Cortex of kidney (tissue), 1 donor: ENCODE measurements at places on chromosomes 5 and 9.

DNA sequence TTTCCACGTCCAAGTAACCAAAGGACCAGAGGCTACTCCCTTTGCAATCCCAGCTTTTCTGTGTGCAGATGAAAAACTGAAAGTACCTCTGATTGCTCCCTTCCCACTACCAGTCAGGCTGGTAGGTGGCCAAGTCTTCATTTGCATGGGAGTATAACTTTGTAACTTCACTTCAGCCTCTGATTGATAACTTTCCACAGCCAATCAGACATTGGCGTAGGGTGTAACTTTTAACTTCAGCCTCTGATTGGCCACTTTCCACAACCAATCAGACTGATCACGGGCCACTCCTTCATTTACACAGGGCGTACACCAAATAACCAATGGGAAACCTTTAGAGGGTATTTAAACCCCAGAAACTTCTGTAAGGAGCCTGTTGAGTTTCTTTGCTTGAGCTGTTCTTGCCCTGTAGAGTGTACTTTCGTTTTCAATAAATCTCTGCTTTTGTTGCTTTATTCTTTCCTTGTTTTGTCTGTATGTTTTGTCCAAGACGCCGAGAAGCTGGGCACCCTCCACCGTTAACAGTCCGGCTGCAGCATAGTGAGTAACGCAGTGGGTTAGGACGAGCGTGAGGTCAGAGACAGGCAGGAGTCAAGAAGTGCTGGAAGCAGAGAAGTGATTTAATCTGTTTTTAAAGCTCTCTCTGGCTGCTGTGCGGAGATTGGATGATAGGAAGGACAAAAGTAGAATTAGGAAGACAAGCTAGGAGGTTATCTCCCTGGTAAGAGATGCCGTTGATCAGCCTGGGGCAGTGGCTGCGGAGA, 3.5 kb upstream of the EXOSC2 start:
- DNase-seq: no peak

- DNase-seq: no peak
Observed at GRCh38 chr5:167950126-167950721, 341.2 kb upstream of the WWC1 start.

- DNase-seq: no peak
Observed at GRCh38 chr5:119367502-119368237, 11.9 kb downstream of the TNFAIP8 start.

- no peak for DNase-seq
Observed at GRCh38 chr9:34465468-34465867, 6.9 kb downstream of the DNAI1 start.

- no peak for DNase-seq
Observed at GRCh38 chr5:85614489-85614888, 1003.3 kb upstream of the COX7C start.

DNA sequence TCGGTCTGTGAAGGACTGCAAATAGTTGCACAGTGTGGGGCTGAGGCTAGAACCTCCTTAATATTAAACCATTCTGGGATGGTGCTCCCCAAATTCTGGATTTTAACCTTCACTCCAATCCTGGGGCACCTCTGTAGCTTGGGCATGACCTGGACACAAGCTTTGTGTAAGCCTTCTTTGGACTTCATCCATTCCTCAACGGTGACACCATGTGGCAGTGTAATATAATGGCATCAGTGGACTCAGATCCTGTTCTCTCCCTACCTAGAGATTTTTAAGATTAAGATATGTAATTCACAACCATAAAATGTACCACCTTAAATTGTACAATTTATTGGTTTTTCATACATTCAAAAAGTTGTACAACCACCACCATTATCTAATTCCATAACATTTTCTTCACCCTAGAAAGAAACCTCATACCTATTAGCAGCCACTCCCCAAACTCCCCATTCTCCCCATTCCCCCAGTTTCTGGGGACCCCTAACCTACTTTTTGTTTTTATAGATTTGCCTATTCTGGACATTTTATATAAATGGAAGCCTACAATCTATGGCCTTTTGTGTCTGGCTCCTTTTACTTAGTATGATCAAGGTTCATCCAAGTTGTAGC, 4.8 kb upstream of the PLGRKT start:
- DNase-seq: no peak

GRCh38 chr5:135393691-135394090, 5.3 kb downstream of the MACROH2A1 start:
- DNase-seq: no peak

GRCh38 chr9:2021731-2022130, 6.6 kb downstream of the SMARCA2 start:
- no peak for DNase-seq

DNA sequence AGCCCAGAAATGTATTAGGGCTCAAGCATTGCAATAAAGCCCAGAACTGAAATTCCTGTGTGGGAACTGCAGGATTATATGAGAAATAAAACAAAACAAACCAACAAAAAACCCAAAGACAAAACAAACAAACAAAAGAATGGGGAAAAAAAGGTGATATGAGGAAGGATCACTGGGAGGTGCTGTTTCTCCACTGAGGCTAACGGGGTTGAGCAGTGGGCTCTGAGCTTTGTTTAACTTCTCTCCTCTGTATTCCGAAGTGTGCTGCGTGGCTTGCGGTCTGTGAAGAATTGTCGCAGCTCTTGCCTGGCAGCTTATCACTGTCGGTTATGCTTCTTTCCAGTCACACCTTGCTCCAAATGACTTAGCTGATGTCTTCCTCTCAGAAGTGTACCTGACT, 106.3 kb downstream of the TENT4A start:
- no peak for DNase-seq

- no peak for DNase-seq
Observed at GRCh38 chr5:33828626-33829308, 63.0 kb downstream of the ADAMTS12 start.

GRCh38 chr5:125550274-125550673, 803.8 kb upstream of the ZNF608 start:
- DNase-seq: no peak

DNA sequence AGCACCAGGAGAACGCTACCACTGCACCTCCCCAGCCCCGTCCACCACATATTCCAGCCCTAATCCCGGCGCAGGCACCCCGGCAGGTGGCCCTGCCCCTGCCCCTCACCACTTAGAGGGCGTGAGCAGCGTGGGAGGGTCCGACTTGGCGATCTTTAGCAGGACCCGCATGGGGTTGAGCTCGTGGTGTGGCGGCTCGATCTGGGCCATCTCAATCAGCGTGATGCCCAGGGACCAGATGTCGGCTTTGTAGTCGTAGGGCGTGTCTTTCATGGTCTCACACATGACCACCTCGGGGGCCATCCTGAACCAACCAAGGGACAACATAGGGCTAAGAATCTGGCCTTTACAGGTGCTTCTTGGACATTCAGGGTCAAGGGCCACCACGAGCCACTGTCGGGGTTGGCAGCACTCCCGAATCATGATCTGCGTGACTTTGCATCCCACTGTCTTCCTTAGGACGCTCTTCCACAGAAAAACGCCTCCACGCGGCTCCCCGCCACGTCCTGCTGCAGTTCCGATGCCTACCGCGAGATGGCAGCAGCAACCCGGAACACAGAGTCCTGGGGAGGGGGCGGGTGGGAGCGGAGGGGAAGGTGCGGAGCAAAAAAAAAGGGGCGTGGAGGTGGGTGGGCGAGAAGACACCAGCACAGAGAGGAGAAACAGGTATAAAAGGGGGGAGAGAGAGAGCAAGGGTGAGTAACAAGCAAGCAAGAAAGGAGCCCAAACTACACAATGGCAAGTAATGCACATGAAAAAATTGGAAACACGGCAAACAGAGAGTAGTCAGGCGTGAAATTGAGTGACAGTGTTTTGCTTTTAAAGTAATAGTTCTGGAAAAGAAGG, 81.3 kb downstream of the STK10 start:
- DNase-seq: no peak

DNA sequence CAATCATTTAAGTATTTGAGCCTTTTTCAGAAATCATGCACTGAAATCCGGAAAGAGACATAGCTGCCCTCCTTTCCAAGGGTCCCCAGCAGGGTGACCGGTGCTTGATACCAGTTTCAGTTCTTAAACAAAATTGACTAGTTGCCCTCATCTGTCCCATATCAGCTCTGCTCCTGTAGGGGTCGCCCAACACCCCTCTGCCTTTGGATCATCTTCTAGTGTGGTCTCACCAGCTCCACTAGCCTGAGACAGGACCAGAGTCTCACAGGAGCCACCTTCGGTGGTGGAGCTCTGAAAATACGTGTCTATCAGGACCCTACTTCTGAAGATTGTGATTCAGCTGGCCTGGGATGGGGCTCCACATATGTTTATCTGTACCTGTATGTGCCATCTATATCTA, 428.2 kb downstream of the ENC1 start:
- no peak for DNase-seq

DNA sequence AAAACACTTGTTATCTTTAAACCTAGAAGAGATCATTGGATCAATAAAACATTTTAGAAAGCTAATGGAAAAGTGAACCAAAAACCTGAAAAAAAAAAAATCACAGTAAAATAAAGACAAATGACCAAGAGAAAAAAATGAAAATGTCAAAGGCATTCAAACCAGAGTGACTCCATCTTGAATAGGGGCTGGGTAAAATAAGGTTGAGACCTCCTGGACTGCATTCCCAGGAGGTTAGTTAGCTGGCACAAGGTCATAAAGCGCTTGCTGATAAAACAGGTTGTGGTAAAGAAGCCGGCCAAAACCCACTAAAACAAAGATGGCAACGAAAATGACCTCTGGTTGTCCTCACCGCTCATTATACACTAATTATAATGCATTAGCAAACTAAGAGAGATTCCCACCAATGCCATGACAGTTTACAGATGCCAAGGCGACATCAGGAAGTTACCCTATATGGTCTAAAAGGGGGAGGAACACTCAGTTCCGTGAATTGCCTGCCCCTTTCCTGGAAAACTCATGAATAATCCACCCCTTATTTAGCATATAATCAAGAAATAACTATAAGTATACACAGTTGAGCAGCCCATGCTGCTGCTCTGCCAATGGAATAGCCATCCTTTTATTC, 116.7 kb upstream of the NEK6 start:
- DNase-seq: no peak

DNA sequence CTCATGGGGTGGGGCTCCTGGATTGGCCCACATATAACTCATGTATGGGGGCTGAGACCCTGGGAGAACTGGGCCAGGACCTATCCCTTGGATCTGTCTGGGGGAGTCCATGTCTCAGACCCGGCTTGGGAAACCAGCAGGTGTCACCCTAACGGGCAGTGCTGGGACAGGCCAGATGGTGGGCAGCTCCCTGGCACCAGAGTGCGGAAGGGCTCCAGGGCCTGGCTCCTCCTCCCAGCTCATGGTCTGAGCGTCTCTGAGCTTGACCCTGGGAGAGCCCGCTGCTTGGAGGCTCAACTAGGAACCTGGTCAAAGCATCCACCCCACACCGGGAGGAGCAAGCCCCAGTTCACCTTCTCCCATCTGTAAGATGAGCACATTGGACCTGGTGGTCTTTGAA, 15.5 kb upstream of the NCS1 start:
- DNase-seq: no peak
